ENCODE measurements at places on chromosomes 1 and 21.

DNA sequence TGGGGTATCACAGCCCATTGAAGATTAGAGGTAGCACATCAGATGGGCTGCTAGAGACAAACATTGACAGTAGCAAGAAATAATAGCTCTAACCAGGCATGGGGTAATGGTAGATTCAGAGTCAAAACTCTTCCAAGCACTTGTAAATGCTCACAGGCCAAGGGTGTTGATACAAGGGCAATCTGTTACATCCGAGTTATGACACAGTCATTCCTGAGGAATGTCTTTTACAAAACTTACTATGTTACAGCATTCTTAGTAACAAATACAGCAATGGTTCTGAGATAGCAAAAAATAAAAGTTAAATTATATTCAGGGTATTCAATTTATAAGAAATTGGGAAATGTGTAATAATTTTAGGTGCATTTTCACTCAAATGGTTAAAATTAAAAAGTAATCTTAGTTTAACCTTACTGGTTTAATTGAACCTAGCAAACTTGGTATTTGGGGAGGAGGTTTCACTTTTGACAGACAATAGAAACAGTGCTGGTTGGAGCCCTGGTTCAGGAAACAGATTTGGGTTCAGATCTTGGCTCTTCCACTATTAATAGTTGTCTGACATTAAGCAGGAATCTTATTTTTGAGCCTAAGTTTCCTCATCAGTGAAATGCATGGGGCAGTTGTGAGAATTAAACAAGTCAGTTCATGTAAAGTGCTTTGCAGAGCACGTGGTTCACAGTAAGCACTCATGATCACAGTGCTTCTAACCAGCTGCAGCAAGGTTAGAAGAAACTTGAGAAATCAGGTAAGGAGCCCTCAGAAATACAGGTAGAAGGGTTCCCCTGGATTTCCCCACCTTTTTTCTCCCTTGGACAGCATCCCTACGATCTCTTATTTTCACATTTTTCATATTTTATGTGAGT is 4.4 kb downstream of the ST3GAL3 start:
- DNase-seq = no peak

GRCh38 chr1:57307392-57308170 is 116.3 kb downstream of the DAB1 start:
- no peak for DNase-seq

- DNase-seq = no peak
Observed at GRCh38 chr1:41719590-41719989, 199.1 kb downstream of the HIVEP3 start.

DNA sequence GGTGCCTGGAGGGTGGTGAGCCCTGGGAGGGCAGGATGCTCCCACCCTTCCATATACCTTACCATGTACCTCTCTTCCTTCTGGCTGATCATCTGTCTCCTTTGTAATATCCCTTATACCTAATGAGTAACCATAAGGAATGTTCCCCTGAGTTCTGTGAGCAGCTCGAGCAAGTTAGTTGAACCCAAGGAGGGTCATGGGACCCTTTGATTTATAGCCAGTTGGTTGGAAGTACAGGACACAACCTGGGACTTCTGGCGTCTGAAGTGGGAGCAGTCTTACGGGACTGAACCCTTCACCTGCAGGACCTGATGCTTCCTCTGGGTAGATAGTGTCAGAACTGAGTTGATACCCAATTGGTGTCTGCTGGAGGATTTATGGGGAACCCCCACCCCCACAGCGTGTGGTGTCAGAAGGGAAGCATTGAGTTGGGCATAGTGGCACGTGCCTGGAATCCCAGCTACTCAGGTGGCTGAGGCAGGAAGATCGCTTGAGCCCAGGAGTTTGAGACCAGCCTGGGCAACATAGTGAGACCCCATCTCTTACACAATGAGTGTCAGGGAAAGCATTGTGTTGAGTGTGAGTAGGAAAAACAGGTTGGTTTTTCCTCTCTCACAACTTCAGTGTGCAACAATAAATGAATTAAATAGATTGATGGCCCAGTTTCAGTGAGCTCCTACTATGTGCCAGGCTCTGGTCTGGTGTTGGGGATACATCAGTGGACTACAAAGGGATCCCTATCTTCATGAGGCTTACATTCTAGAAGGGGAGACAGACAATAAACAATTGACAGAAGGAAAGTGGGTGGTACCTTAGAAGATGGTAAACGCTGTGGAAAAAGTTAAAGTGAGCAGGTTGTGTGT is 16.0 kb downstream of the DNAJC16 start:
- DNase-seq = no peak

GRCh38 chr1:43381612-43382011 is 8.0 kb downstream of the MED8 start:
- no peak for DNase-seq

GRCh38 chr1:35718492-35719336 is at the start of gene C1orf216:
TSS of gene C1orf216 (minus strand) at chr1:35718884. CDS start at chr1:35716321, 2,563 bp downstream.
- DNase-seq = no peak

DNA sequence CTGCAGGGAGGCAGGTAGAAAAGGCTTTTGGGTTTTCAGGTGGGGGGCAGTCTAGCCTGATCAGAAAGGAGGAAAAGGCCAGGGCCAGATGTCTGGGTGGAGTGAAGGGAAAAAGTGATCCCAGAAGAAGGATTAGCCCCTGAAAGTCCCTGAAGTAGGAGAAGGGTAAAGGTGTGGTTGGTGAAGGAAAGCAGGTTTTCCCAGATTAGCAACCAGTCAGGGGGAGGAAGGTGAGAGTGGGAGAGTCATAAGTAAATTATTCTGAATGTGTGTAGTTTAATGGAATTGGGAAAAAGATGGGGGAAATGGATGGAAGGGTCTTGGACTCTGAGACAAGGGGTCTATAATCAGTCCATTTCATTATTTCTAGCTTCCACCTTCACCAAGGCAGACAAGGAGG is 647 bp upstream of the SPRR1A start:
- DNase-seq = no peak

- DNase-seq = no peak
Observed at GRCh38 chr1:10340930-10341590, 57.8 kb upstream of the PGD start.

- no peak for DNase-seq
Observed at GRCh38 chr1:113178522-113178921, 105.5 kb downstream of the LRIG2 start.

DNA sequence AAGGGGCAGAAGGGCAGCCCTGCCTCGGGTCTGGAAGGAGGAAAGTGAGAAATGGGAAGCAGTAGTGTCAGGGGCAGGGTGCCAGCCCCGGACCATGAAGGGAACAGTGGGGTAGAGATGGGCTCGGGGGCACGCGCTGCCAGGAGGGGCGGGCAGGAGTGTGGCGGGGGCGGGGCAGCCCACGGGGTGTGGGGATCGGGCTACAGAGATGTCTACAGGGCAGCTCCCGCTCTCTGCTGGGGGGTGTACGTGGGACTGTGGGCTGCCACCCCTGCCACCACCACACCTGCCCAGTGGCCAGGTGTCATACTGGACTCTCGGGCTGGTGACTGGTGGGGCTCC is 7.4 kb downstream of the ARHGEF16 start:
- DNase-seq = no peak

- DNase-seq = no peak
Observed at GRCh38 chr1:229563701-229564100, 5.2 kb upstream of the ABCB10 start.

- no peak for DNase-seq
Observed at GRCh38 chr1:29569971-29570634, 333.8 kb downstream of the PTPRU start.

DNA sequence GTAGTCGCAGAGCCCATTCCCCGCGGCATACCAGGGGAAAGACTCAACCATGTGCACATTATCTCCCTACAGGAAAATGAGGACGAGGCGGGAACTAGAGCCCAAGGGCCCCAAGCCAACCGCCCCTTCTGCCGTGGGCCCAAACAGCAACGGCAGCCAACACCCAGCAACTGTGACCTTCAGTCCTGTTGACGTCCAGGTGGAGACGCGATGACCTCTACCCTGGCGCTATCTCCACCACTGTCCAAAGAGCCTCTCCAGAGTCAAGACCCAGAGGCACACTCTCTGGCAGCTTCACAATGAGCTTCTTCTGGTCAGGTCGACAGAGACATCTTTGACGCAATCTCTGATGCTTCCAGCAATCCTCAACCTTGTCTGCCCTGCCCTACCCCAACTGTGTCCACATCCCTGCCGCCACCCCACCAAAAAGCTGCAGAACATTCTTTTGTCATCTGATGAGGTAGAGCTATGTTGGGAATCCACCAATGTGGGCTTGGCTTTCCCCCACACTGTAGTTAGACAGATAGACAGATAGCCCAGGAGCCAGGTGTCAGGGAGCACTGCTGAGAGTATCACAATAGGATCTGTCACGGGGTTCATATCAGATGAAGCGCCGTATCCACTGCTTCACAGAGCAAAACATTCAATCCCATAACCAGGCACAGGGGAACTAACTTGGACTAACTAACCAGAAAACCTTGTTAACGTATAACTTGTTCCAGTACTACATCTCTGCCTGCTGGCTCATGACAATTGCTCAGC is 37.4 kb upstream of the SRRM1 start:
- no peak for DNase-seq

DNA sequence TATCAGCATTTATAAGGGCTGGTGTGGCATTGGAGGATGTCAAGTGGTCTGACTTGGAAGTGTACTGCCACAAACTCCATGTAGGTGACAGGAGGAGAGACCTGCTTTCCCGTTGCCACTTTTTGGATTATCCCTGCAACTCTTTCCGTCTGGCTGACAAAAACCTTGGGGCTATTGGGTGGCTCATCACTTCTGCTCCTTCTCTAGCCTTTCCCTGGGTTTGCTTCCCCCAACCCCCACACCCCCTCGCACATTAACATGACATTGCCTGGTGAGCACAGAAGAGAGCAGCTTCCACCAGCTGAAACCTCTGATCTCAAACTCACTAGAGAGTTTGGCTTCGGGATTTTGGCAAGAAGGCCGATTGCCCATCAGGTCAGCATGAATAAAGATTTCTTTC is 39.2 kb downstream of the PROX1 start:
- no peak for DNase-seq

GRCh38 chr1:233057836-233058235 is 107.4 kb downstream of the NTPCR start:
- no peak for DNase-seq

DNA sequence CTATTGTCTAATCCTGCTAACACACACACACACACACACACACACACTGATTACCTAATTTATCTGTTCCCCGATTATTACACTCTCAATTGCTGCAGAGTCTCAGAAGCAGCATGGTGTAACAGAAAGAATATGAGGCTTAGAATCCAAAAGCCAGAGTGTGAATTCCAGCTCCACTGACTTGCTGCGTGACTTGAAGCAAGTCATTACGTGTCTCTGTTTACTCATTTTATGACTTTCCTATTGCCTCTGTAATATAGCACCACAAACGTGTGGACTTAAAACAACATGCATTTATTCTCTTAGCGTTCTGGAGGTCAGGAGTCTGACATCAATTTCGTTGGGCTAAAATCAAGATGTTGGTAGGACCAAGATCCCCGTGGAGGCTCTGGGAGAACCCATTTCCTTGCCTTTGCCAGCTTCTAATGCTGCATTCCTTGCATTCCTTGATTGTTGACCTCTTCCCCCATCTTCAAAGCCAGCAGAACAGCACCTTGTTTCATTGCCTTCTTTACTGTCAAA is 55.9 kb upstream of the ATP5PO start:
- no peak for DNase-seq

DNA sequence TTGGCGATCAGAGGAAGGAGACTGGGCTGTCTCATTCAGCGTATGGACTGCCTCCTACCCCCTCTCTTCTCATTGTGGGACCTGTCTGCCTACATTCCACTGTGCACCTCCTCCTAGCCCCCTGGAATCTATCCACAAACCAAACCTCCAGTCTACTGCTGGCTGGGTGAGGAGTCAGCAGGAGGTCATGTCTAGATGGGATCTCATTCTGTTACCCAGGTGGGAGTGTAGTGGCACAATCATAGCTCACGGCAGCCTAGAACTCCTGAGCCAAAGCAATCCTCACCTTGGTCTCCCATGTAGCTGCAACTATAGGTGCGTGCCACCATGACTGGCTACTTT is 18.0 kb upstream of the TTC22 start:
- DNase-seq = no peak

GRCh38 chr1:23613191-23614031 is 54.1 kb upstream of the ID3 start:
- no peak for DNase-seq

GRCh38 chr1:8472668-8473067 is 154.8 kb downstream of the SLC45A1 start:
- DNase-seq = no peak

DNA sequence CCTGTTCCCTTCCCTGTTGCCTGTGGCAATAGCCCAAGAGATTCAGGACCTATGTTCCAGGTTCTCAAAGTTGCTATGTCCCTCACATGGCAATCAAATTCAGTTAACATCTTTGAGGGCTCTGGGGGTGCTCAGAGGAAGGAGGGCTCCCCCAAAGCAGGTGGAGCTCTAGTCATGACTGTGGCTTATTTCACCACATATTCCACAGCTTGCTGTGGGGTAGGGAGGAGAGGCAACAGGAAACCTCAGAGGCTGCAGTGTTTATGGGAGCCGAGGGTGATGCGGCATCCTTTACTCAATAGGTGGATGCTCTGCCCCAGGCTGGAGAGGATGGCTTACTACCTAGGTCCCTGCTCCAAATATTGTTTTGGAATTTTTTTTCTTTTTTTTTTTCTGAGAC is 1.2 kb upstream of the MKNK1 start:
- DNase-seq = no peak

DNA sequence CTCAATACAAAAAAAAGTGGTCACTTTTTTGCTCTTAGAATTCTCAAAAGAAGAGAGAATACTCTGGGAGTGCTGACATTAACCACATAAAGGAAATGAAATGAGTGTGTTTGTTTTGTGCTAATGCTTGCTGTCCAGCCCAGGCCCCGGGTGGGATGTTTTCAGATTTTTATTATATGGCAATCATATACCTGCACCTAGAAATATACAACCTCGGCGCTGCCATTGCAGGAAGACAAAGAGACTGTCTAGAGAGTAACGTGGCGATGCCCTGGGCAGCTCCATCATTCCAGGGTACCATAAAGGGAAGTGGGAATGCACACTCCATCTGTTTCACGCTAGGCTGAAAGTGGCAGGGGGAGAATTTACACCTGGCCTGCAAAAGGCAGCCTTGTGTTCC is 7.1 kb downstream of the BACE2 start:
- DNase-seq = no peak

GRCh38 chr21:27796106-27796505 is 829.2 kb upstream of the ADAMTS5 start:
- DNase-seq = no peak

DNA sequence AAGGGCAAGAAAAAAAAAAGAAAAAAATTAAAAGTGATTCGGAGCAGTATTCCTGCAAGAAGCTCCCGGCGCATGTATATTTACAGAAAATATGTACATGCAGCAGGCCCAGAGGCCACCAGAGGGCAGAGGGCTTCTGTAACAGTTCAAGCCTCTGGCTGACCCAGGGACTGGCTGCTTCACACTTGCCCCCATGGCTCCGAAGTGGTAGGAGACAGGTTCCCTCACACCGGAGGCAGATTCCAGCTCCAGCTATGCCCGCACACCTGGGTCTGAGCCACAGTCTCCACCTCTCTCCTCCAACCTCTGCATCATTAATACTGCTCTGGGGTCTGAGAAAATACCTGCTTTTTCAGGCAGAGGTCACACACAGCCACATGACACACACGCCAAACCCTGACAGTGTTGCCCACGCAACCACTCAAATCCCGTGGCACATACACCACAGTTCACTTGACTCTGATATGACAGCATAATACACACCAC is 2.2 kb upstream of the ARHGAP30 start:
- DNase-seq = no peak

- no peak for DNase-seq
Observed at GRCh38 chr21:36701756-36702621, 3.1 kb downstream of the SIM2 start.
